ENCODE measurements at places on chromosomes 4 and X.

GRCh38 chr4:80538276-80538926 is 202.9 kb downstream of the CFAP299 start:
- no peak for DNase-seq

DNA sequence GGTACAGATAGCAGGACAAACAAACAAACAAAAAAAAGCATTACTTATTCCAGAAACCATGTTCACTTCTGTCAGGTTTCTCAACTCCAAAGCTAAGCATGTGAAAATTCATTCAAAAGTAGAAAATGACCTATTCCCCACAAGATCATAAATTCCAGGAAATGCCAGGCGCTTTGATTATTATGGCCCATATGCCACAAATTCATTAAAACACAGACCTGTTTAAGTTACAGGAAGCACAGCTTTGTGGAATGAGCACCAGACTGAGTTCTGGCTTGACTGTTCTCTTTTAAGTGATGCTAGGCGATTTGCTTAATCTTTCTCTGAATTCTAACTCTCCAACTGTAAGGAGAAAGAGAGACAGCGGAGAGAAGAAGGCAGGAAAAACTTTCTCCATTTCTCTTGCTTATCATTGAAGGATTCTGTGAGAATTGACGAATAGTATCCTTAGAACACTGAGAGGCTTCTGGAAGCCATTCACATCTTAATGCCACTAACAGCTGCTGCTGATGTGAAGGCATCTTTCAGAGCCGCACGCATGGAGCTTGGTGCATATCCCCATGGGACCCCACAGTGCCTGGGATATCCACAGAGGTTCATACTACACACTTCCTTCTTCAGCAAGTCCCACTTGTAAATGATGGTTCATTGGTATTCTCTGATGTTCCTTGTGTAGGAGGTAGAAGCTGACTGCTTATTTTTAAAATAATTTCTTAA is 138.0 kb downstream of the ZNF674 start:
- no peak for DNase-seq

DNA sequence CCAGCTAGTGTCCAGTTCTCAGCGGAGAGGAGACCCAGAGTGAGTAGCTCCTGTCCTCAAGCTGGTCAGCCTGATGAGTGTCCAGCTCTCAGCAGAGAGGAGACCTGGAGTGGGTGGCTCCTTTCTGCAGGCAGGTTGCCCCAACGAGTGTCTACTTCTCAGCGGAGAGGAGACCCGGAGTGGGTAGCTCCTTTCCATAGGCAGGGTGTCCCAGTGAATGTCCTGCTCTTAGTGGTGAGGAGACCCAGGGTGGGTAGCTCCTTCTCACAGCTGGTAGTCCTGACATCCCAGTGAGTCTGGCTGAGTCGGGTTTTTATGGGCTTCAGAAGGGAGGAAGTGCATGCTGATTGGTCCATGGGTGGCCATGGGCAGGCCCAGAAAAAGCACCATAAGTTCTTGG is 55.7 kb upstream of the NUDT6 start:
- DNase-seq: no peak

DNA sequence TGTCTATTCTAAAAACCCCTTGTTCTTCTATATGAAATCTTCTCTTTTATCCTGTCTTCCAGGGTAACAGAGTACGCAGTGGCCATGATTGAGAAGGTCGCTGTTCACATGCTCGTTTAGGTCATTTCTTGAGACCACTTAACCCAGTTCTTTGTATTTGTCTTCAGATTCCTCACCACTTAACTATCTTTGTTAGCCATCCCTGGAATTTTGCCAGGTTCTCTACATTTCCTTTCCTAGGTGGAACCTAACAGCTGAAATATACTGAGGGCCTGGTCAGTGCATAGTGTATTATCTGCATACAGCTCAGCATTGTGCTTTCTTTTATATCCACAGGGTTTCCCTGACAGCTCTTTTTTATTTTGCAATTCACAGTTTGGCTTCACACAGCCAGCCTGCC is 148.9 kb upstream of the GALNT7 start:
- no peak for DNase-seq
